ENCODE measurements at places on chromosomes 7 and 10.
A peak's percentile ranks its signal among the peaks of the same experiment; 100 is the strongest.

DNA sequence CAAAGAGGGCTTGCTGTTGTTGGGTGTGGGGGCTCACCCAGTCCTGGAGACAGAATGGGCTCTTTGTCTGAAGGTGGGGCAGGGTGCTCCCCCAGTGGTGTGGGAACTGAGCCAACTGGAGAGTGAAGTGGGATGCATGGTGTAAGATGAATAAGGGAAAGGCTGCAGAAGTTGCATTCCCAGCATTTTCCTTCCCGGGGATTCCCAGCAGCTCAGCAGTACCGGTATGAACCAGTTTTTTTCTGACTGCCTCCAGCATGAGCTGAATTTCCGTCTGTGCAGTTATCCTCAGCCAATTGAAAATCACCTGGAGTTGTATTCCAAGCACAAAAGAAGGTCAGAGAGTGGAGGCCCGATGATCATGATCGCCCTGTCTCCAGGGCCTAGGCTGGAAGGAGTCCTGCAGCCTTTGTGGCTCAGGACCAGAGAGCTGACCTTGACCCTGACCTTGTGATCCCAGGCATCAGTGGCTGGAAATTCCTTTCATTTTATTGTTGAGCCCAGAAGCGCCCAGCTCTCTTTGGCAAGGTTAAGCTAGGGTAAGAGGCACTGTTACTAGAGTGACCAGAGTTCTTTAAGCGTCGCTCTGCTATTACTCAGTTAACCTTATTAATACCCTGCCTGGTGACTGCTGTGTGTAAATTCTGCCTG, 33.4 kb downstream of the OGDH start:
- no peak for ATAC-seq

GRCh38 chr10:49617121-49618020, 3.5 kb downstream of the CHAT start:
- ATAC-seq, result no peak

- no peak for ATAC-seq
These were observed 93.5 kb downstream of the DYNC1I1 start for GRCh38 chr7:95865716-95866371.

DNA sequence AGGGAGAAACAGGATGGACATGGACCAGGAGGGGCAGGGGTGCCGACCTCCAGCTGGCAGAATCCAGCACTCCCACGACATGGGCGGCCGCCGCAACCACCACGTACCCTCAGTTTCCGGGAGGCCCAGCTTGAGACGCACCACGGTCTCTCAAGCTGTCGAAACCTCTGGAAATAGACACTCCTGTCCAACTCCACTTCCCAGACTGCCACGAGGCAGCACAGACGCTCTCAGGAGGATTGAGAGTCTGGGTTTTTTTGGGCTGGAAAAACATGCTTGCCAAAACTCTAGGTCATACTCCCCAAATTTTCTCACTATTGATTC, 37.9 kb upstream of the PDGFA start:
- no peak for ATAC-seq

- no peak for ATAC-seq
These were observed 88.4 kb downstream of the DNAJB6 start for GRCh38 chr7:157425137-157425731.

GRCh38 chr10:80427541-80427940, 19.2 kb downstream of the PRXL2A start:
- no peak for ATAC-seq

- ATAC-seq, result no peak
These were observed 28.8 kb downstream of the CNOT4 start for GRCh38 chr7:135480966-135481597.

GRCh38 chr10:7971949-7972348, 82.5 kb upstream of the GATA3 start:
- no peak for ATAC-seq

- ATAC-seq, result no peak
These were observed 143.7 kb upstream of the LRRTM3 start for GRCh38 chr10:66782144-66782543.

DNA sequence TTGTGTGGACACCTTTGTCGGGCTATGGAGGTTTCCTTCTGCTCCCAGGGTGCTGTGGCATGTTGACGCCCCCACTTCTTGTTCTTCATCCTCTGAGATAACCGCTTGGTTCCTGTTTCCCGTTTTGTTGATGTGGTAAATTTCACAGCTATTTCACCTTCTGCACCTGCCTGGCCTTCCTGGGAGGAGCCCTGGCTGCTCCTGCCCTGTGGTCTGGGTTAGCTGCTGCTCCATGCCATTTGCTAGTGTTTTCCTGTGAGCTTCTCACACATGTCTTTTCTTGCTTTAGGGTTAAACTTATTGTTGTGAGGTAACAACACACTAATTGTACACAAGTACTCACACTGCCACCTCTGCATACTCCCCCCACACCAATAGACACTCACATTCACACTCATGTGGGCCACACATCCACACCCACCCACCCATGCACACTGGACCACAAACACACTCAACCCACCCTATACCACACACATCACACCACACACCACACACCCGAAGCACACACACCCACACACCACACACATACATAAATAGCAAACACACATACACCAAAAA, 46.5 kb upstream of the MSMB start:
- no peak for ATAC-seq

- no peak for ATAC-seq
These were observed 28.7 kb downstream of the MALRD1 start for GRCh38 chr10:19077276-19077675.

DNA sequence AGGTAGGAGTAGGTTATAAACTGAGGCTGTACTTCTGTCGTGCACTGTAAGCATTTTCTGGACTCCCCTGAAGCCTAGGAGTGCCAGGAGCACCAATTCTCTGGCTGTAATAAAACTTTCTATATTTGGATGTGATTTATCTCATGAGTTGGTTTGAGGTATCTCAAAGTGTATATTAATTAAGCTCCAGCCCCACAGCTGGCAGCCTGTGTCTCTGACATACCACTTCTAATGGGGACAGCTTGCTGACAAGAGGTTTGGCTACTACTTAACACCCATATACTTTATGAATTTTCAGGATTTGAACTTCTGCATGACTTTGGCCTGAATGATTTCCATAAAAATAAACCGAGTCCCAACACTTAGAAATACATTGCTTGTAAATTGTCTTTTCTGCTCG, 35.2 kb downstream of the CFAP58 start:
- no peak for ATAC-seq

DNA sequence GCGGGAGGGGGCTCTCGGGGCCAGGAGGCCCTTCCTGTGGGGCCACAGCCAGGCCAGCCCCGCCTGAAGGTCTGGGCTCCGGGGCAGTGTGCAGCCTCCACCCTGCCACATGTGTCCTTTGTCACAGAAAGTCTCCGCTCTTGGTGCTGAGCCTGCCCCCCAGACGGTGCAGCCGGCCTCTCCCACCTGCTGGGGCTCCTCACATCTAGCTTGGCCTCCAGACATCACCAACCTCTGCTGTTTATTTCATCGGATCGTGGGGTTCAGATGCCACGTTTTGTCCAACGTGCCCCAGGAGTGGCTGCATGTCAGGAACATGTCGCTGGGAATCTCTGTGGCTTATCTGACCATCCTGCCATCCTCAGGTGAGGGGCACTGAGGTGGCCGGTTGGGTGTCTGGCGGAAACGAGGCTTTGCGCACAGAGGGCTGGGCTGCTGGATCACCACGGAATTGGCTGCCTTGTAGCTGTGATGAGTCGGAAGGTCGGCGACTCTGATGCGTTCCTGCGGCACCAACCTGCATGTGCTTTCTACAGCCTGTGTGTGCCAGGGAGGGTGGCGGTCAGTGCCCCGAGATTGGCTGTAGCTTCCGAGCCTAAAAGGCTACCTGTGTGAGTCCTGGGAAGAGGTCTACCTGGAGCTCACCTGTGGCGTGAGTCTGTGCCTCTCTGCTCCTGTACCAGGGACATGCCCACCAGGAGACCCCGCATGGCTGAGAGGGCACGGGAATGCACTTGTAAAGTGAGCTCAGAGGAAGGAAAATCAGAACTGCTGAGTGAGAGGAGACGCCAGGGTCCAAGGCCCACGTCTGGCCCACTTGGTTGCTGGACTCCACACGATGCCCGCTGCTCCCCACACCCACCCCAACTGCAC, 316.4 kb downstream of the DNAJB6 start:
- ATAC-seq, result no peak

DNA sequence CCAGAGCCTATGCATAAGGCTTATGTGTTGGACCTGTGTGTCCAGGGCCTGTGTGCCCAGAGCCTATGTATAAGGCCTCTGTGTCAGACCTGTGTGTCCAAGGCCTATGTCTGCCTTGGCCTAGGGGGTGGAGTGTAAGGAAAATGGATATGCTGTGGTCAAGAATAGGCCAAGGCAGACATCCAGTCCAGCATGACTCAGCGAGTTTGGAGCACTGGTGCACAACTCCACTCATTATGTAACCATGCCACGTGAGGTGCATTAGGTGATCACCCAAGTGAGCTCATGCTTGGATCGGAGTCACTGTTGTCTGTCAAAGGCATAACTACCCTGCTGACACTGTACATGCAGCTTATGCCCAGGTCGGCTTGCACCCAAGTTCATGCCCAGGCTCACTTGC, 238.9 kb downstream of the CACNA2D1 start:
- ATAC-seq, result no peak

DNA sequence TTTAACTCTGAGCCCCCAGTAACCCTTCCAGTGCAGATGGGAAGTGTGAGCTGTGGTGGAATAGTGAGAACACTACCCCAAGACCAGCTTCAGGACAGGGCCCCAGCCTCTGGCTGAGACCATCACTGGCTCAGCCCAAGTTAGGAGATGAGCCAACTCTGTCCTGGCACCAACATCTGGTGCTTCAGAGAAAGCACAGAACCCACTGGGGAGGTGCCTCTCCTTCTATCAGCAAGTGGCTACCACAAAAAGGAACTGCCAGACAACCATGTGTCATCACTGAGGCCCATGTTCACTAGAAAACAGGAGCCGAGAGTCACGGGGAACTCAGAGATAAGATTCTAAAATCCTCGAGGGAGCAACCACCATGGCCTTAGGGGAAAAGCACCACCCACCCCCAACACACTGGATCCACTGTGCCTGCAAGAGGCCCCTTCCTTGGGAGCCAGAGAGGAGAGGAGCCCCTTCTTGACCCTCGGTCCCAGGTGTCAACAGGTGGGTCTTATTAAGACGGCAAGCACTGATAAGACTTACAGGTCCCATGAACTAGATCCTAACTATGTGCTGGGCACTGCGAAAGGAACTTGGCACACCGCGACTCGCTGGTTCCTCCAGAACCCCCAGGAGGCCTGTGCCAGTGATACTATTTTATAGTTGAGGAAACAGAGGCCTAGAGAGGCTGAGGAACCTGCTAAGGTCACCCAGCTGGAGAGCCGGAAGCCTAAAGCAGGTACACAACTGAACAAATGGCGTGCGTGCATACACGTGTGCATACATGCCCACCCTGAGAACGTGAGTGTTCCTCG, 102.7 kb downstream of the FAM53B start:
- ATAC-seq, result peak; percentile 76

- ATAC-seq, result no peak
These were observed 1.2 kb upstream of the GTPBP4 start for GRCh38 chr10:986881-987619.

GRCh38 chr7:30988351-30989005, 24.7 kb downstream of the GHRHR start:
- no peak for ATAC-seq

- no peak for ATAC-seq
These were observed 57.3 kb upstream of the GSAP start for GRCh38 chr7:77473229-77474005.

DNA sequence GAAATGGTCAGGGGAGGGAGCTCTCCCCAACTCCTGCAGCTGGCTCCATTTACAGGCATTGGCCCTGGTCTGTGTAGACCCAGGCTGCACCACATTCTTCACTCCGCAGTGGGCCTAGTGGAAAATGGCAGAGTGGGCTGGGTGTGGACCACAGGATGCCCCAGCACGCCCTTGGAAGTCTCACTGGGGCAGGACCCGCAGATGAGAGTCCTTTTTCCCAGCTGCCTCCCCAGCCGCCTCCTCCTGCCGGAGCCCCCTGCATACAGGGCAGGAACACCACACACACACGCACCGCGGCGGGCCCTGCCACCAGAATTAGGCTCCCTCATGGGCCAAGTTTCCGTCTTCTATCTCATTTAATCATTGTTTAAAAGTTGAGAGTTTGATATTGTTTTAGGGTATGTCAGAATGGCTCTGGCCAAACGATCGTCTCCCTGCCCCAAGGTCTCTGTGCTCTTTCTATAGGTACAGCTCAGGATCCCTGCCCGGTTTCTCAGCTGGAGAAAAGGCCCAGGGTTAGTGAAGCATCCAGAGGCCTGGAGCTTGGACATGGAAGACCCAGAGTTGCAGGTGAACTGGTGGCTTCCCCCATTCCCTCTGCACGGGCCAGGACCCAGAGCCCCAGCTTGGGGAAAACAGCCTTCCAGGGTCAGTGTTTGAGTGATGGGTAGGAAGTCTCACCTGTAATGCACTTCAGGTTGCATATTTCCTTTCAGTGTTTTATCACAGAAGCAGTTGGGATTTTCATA, 42.0 kb downstream of the ZNF467 start:
- no peak for ATAC-seq

DNA sequence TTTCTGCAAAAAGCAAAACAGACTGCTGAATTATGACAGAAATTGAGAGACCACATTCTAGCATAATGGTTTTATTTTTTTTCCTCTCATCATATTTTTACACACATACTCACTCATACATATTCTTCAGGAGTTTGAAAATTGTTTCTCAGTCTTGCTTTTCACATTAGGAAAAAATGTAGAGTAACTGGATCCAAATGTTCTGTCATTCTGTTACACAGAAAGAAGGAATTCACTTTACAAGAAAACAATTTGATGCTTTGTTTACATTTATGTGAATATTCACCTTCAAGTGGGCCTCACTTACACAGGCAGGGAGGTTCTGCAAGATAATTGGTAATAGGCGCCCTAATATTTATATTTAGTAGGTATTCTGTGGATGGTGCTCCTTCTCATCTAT, 82.0 kb downstream of the ARL4A start:
- no peak for ATAC-seq

DNA sequence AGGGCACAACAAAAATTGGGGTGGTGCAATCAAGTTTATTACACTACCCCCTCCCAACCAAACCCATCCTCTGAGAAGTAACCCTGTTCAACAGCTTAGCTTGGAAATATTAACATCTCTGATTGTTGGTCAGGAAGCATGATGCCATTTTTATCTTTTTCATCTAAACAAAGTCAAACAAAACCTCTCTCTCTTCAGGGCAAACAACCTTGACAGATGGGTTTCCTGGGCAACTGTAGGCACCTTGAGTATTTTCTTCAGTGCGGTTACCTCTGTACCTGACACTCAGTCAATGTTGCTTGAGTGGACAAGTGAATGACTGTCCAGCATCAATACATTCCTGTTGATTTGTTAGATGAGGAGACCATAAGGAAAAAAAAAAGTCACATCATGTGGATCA, 183.6 kb downstream of the NRP1 start:
- no peak for ATAC-seq

GRCh38 chr7:158021836-158022235, 565.8 kb downstream of the PTPRN2 start:
- no peak for ATAC-seq

GRCh38 chr10:133088179-133088955, 643 bp downstream of the ADGRA1 start:
- no peak for ATAC-seq

DNA sequence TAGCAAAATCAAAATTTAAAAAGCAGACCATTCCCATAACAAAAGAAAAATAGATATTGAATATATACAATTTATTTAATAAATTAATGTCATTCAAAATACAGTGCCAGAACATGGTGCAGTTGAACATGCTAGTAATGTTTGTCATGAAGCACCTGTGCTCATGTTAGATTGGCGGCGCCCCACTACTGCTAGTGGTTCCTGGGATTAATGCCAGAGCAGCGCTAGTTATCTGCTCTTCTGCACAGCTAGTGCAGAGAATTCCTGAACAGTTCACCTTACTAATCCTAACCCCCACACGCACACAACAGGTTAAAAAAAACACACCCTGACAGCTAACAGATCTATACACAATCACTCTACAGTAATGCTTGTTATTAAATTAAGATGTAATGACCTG, 23.4 kb downstream of the KBTBD2 start:
- no peak for ATAC-seq

Data from activated CD4-positive, CD25-positive, alpha-beta regulatory T cell treated with anti-CD3 and anti-CD28 coated beads, Interleukin-2, amount 50 U/mL, for 24 hours (primary cell).